ENCODE measurements at places on chromosomes 4 and X.
A peak's percentile ranks its signal among the peaks of the same experiment; 100 is the strongest.

GRCh38 chrX:45748369-45748774, 547.7 kb upstream of the DIPK2B start:
- no peak for DNase-seq

- DNase-seq, result no peak
These were observed 54.4 kb upstream of the KLF3 start for GRCh38 chr4:38609614-38610013.

GRCh38 chr4:181548873-181549575, 694.2 kb upstream of the TENM3 start:
- DNase-seq, result peak; percentile 88

- DNase-seq, result no peak
These were observed 1.1 kb downstream of the PHOX2B start for GRCh38 chr4:41747230-41748055.

GRCh38 chrX:75603833-75604232, 81.0 kb upstream of the ZDHHC15 start:
- peak; percentile 8 for DNase-seq

GRCh38 chr4:46878641-46879040, 30.4 kb downstream of the COX7B2 start:
- no peak for DNase-seq

- peak; percentile 51 for DNase-seq
These were observed 12.7 kb upstream of the HPF1 start for GRCh38 chr4:169770416-169770815.

- no peak for DNase-seq
These were observed 245.8 kb upstream of the GK2 start for GRCh38 chr4:79653871-79654270.

GRCh38 chr4:121877041-121877773, 6.9 kb upstream of the BBS7 start:
- no peak for DNase-seq

- no peak for DNase-seq
These were observed 35.7 kb upstream of the CDS1 start for GRCh38 chr4:84547211-84547610.

DNA sequence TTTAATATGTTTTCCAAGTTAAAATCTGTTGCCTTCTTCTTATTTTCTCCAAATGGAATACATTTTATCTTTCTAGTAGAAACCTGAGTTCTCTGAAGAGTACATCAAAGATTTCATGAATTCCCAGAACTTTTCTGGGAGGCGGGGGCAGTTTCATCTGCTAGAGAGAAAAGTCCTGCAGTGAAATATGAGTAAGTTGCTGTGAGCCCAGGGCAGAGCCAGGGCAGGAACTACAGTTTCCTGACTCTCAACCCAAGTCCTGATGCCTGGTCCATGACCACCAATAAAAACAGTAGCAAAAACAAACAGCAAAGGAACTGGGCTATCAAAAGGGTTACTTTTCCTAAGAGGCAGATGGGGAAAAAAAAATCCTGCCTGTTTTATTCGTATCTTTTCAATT, 239.4 kb upstream of the CTSO start:
- no peak for DNase-seq
